ENCODE measurements at places on chromosomes 5 and 9.

GRCh38 chr9:137032858-137033257 is 970 bp upstream of the FUT7 start:
- no peak for DNase-seq

- DNase-seq, result no peak
These were observed 586.2 kb downstream of the ZNF608 start for GRCh38 chr5:124160265-124160664.

- DNase-seq, result peak; percentile 13
These were observed 376.4 kb downstream of the KCTD16 start for GRCh38 chr5:144547098-144547499.

DNA sequence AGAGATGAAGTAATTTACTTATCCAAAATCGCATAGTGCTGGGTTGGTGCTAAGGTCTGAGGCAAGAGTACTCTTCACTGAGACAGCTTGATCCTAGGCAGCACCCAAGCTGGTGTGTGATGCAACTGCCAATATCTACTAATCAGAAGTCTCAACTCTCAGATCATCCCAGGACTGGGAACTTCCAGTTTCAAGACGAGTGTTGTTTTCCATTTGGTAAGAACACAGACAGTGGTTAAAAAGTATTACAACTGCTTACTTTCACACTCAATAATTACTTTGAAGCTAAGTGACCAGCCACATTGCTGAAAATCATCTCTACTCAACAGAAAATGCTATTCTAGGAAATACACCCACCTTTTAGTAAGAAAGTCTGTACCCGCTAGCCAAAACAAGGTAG is 45.3 kb downstream of the FBXW11 start:
- DNase-seq, result no peak

- no peak for DNase-seq
These were observed 353.1 kb downstream of the TLE4 start for GRCh38 chr9:79924836-79925235.

DNA sequence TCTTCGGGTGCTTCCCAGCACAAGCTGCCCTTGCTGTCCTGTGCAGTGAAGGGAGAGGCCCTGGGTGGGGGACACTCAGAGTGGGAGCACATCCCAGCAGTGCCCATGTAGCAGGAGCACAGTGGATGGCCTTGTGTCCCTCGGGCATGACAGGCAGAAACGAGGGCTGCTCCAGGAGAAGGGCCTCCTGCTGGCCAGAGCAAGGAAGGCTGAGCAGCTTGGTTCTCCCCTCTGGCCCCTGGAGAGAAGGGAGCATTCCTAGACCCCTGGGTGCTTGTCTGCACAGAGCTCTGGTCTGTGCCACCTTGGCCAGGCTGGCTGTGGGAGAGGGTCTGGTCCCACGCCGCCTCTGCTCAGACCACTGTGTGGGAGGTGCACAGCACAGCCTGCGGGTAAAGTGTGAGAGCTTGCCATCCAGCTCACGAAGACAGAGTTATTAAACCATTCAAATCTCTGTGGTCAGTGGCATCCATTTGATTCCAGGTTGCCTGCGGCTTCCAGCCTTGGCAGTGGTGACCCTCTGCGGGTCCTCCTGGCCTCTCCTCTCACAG is 18.3 kb downstream of the FBXW5 start:
- no peak for DNase-seq

GRCh38 chr9:94903961-94904421 is 177.5 kb downstream of the AOPEP start:
- DNase-seq, result peak; percentile 54

DNA sequence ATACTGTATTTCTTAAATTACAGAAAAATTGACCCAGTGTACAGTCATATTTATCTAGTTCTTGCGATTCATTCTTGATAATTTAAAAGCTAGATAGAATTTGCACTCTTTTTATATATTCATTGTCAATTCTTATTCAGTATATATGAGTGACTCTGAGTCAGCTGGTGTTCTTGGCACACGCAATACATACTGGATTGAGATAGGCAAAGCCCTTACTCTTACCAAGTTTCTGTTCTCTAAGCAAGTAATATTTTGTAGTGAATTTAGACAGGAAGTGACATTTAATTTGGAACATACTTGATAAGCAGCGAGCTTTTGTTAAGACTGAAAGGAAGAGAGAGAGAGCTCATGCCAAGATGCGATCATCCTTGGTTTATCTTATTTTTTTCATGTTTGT is 57.7 kb downstream of the GPBP1 start:
- peak; percentile 6 for DNase-seq

GRCh38 chr5:161001604-161002003 is 149.6 kb upstream of the ATP10B start:
- no peak for DNase-seq

- DNase-seq, result no peak
These were observed 25.5 kb downstream of the GOLM1 start for GRCh38 chr9:86073839-86074238.

GRCh38 chr9:126399251-126399650 is 72.6 kb downstream of the MVB12B start:
- DNase-seq, result no peak

DNA sequence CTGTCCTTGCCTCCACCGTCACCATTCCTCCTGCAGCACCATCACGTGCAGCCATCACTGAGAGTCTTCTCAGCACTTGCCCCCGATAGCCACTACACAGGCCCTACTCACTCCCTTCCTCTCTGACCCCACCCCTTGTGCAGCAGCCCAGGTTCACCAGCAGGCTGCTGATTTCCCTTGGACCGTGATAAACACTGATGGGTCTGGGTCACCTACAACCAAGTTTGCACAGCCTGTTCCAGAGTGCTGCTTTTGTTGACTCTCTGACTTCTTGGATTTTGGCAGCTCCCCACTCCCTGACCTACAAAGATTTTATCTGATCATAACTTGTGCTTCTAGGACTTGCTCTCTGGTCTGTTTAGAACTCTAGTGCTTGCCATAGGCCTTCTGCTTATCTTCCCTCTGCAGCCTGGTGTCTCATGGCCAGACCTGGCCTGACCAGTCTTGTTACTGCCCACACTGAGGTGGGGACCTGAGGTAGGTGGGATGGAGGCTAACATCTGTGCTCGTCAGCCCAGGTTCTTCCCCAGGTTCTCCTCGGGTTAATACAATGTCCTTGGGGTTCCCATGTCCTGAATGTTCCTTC is 109.3 kb downstream of the TARS1 start:
- DNase-seq, result no peak

- peak; percentile 78 for DNase-seq
These were observed 42.3 kb downstream of the JADE2 start for GRCh38 chr5:134567641-134568336.

DNA sequence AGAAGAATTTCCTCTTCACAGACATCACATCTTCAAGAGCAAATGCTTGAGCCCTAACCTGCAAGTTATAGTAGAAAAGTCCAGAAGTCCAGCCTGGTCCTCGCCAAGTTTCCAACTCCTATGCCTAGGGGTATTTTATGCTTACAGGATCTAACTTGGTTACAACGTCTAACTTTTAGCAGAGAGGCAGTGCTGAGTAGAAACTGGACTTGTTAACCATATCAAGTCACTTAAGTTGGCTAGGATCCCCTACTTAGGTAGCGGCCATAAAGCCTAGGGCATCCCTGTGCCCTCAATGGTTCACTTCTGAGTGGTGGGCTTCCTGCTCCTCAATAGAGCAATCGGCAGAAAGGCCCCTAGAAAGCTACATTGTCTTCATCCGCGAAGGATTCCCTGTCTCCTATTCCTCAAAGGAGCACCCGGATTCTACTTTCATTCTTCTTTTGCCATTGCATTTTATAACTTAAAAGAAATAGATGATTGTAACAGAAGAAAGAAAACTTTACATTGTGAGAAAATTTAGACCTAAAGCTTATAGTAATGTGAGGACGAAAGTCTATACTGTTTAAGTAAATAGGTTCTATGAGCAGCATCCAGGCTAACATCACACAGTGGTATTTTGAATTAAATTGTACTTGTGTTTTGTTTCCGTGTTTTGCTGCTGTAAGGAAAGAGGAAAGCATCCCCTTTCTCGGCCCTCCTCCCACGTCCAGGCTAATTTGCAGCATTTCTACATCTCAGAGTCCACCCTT is 1.3 kb upstream of the MTAP start:
- DNase-seq, result no peak

GRCh38 chr9:123954518-123955280 is 24.8 kb upstream of the DENND1A start:
- DNase-seq, result peak; percentile 13

- peak; percentile 40 for DNase-seq
These were observed 69.8 kb downstream of the ICE1 start for GRCh38 chr5:5492087-5492933.

- DNase-seq, result no peak
These were observed 105.7 kb upstream of the RAD23B start for GRCh38 chr9:107177243-107177839.

- DNase-seq, result no peak
These were observed 79.6 kb upstream of the MAST4 start for GRCh38 chr5:66516550-66516949.

DNA sequence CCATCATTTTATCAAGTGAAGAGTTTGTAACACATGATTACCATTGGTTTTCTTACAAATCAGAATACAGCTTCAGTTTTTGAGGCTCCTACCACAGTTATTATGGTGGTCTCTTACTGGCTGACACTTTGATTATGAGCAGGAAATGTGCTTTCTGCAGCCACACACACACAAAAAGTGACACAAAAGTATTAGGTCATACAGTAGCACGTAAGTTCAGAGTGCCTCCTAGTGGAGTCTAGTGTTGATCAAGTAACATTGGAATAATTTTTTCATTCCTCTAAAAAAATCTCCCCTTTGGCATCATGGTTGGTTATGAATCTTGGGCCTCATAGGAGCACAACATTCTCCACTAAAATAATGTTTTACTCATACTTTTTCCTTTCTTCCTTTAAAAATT is 37.6 kb downstream of the PAM start:
- DNase-seq, result no peak

- DNase-seq, result no peak
These were observed 316.5 kb downstream of the DIRAS2 start for GRCh38 chr9:90325913-90326653.

- DNase-seq, result no peak
These were observed 12.4 kb upstream of the PTPN3 start for GRCh38 chr9:109510506-109510905.

DNA sequence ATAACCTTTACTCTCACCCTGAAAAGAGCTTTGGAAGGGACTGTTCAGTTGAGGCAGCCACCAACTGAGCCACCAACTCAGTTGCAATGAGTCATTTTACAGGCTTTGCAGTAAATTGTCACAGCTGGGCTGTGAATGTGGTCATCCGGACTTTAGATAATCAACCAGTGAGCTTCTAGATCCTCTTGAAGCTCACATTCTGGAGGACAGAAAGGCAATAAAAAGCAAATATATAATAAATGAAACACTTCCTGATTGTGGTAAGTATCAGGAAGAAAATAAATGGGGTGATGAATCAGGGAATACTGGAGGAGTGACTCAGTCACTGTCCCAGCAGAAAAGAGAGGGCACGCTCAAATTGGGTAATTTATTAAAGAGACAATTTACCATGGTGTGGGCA is 13.2 kb upstream of the C5orf58 start:
- peak; percentile 61 for DNase-seq

DNA sequence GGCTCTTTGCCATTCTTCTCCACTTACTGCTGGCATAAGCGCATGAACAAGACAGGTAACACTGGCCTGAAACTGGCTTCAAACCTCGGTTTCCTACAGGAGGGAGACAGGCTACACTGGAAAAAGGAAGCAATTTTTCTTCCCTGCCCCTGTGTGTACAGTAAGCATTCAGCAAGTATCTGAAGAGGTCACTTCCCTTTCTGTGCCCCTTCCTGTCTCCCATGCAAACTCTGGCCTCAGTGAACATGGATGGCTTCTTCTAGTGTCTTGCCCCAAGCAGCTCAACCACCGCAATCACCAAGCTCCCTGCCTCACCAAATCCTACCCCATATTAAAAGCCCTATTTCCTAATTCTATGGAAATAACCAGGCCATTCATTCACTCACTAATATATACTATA is 42.4 kb downstream of the SERINC5 start:
- no peak for DNase-seq

DNA sequence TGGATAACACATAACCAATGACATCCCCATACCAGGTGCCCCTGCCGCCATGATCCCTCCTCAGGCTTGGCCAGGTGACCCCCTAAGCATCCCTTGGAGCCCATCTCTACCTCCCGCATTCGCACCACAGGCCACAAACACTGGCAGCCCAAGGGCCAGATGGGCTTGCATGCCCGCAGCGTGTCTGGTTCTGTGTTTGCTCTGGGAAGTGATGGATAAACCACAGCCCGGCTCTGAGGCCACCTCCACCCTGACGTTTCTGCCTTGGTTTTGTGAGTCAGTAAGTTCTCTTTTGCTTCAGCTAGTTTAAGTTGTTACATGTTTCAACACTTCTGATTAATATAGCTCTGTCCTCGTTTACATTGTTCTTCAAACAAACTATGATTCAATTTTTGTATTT is 172.4 kb upstream of the PHYKPL start:
- no peak for DNase-seq

GRCh38 chr5:39775086-39775796 is 350.5 kb upstream of the DAB2 start:
- DNase-seq, result peak; percentile 79

DNA sequence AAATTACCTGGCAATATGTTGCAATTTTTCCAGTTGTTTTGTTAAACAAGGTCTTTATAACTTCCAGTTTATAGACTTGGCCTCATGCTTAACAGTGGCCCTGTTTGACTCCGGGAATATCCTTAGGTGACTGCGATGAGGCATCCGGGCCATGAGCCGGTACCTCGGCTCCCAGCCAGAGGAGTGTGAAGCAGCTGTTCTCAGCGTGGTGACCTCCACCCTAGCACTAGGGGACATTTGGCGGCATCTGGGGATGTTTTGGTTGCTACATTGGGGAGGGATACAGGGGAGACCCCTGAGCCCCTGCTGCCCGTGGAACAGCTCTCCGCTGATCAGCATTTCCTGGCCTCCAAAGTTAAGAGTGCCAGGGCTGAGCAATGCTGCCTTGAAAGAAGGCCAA is 533.4 kb downstream of the IRX1 start:
- DNase-seq, result no peak

DNA sequence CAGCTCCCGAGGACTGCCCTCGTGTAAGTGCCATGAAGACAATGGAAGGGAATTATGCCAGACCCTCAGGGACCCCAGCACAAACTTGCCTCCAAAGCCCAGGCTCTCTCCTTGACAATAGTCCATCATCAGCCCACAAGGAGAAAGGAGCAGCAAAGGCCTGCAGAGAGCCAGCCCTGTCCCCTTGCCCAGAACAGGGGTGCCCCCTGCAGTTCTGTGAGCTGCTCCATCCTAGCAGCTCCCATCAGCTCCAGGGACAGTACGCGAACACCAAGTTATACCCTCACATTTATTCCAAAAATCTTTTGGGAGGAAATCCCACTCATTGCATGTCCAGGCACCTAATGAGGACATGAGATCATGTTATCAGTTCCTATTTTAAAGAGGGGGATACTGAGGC is 11.1 kb downstream of the BARX1 start:
- DNase-seq, result no peak

DNA sequence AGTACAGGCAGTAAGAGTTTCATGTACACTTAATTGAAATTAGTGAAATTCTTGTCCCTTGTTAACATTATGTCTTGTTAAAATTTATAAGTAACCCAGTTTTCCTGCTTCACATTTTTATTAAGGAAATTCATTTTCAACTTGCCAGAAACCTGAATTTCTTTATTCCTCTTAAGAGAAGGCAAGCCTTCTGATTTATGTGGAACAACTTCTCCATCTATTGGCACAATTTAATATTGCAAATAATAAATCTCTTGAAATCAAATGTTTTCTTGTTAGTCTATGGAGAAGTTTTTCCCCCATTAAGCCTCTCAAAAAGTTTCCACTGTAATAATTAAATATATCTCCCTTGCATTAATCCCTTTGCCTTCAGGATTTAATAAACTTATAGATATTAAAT is 33.8 kb upstream of the ACO1 start:
- DNase-seq, result peak; percentile 13

- no peak for DNase-seq
These were observed 107.4 kb downstream of the BOD1 start for GRCh38 chr5:173509060-173509459.

Measured in stromal cell of bone marrow (primary cell).